ENCODE measurements at places on chromosomes 4 and X.

GRCh38 chr4:104073229-104073628 is 353.4 kb upstream of the TACR3 start:
- DNase-seq: no peak

DNA sequence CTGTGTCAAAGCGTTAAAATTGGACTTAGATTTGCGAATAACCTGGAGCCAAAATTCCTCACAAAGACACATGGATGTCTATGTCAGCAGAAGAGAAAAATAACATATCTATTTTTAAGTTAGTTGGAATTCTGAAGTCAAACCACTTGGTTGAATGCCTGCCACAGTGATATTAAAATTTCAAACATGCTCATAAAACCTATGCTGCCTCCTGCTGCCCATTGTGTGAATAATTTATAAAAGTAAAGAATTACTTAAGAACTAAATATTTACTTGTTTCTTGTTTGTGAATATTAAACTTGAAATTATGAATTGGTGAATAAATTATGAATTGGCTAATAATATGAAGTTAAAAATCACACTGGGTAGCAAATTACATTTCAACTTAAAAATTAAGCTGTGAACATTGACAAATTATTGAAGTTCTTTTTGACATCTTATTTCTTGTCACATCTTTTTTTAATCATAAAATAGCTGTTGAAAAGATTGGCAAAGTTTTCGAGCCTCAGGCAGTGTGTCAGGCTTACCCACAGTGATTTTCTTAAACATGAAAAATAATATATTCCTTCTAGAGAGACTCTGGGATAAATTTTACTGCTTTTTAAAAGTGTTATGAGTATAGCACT is 35.4 kb downstream of the FABP2 start:
- peak; percentile 84 for DNase-seq

DNA sequence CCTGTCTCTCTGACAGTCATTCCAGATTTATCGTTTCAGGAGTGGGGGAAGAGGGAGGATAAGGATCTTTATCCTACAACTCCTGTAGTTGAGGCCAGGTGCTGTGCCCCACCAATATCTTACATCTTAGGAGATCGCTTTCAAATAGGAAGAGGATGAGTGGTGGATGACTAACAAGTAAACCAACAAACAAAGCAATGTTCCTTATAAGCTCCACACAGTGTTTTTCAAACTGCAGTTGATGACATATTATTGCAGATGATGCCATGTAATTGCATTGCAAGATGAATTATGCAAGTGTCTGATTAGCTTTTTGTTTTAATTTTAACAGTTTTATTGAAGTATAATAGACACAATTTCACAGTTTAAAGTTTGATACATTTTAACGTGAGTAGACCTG is 35.8 kb upstream of the TMEM164 start:
- DNase-seq: no peak

DNA sequence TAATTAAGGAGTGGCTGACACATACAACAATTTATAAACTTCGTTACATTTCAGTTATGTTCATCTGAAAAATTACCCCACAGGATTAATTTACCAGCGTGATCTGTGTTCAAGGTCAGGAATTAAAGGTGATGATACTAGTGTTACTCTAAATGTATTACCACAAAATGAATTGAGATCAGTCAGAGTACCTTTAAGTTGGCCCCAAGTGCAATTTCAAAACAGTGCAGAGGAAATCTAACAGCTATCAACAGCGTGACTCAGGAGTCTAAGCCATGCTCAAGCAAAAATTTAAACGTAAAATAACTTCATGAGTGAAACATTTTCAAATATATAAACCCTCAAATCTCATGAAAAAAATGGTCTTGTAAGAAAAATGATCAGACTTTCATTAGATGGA is 18.7 kb downstream of the ANTXR2 start:
- DNase-seq: no peak

DNA sequence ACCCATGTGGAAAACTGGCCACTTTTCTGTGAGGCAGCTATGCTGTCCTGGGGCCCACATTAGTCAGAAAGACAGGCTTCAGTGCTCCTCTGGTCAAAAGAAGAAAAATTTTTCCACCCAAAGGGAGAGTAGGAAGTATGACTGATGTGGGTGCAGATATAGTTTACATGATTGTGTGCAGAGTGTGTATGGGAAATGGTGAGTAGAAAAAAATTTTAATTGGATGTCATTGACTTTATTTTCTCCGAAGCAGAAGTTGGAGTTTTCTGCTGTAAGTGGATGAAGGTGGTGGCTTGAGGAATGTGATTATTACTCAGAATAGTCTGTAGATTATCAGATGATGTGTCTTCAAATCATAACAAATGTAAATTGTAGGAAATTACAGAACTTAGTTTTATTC is 241.5 kb upstream of the IGFBP7 start:
- DNase-seq: no peak

- DNase-seq: no peak
Observed at GRCh38 chr4:106036848-106037247, 141.6 kb downstream of the NPNT start.

DNA sequence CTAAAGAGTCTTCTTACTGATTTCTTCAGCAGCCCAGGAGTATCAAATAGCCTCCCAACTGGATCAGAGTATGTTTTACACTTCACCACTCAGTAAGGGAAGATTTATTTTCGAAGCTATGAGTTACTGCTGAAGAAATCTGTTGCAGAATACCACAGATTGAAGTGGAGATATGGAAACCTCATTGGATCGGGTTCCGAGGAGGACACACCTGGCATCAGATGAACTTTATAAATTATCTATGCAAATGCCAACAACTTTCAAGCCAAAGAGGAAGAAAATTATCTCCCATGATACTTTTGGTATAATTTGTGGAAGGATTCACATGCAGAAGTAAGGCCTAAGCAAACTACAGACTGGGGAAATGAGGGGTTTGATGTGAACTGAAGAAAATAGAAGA is 515.9 kb upstream of the NDST4 start:
- DNase-seq: no peak
